ENCODE measurements at places on chromosomes 2 and 18.

GRCh38 chr18:63306249-63306648, 13.3 kb downstream of the BCL2 start:
- no peak for DNase-seq

GRCh38 chr2:84719434-84719833, 161.4 kb downstream of the TRABD2A start:
- DNase-seq = no peak

GRCh38 chr2:201546576-201546975, 95.0 kb downstream of the STRADB start:
- DNase-seq = no peak

- DNase-seq = no peak
Observed at GRCh38 chr2:185393091-185393490, 345.5 kb upstream of the FSIP2 start.

- DNase-seq = no peak
Observed at GRCh38 chr2:29253026-29253425, 137.8 kb downstream of the CLIP4 start.

DNA sequence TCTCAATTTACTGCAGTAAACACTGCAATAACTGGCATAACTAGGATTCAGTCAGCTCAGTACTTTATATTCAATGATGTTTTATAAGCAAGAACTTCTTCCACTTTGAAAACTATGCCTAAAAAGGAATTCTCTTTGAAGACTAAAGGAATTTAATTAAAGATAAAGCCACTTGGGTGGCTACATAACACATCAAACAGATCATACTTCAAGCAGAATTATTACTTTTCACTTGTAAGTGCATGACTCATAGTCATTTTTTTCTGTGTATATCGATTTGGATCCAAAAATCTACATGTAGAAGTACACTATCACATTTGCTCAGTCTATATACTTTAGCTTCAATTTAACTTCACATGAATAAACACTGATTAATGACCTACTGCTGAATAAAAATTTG, 4.0 kb downstream of the KANSL1L start:
- DNase-seq = peak; percentile 6

DNA sequence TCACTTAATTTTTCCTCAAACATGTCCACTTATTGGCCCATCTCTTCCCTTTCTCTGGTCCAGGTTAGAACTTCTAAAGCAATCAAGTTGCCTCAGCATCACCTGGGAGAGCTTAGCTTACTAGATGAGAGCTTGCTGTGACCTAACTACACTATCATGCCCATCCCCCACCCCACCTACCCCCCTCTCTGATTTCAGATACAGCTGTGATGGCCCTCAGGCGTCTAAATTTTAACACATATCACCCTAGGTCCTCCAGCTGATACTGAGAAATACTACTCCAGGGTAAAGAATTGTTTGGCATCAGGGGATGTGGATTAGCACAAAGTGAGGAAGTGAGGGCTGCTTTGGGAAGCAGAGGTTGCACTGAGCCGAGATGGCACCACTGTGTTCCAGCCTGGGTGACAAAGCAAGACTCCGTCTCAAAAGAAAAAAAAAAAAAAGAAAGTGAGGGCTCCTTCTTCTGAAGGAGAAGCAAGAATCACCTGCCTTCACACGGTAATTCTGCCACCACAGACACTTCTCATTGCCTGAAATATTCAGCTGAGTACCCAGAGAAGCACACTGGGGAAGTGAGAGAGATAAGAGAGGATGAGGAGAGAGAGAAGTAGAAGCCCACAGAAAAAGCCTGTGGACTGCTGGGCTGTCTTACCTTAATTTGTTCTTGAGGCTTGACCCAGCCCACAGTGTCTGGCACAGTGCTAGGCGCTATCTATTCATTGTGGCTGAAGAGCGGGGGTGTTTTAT, 263.4 kb downstream of the ASXL3 start:
- DNase-seq = no peak

- DNase-seq = no peak
Observed at GRCh38 chr2:188319838-188320237, 28.2 kb downstream of the GULP1 start.

DNA sequence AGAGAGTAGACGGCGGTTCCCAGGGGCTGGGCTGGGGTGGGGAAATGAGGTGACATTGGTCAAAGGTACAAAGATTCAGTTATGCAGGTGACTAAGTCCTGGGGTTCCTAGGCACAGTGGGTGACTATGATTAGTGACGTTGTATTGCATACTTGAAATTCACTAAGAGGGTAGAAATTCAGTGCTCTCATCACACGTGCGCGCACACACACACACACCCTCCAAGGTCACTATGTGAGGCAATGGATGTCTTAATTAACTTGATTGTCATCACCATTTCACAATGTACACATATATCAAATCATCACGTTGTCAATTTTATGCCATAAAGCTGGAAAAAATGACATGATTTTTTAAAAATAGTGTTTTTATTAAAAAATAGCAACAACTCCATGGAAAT, 92.9 kb upstream of the ALKAL2 start:
- DNase-seq = no peak

- DNase-seq = peak; percentile 84
Observed at GRCh38 chr2:64203131-64203857, 59.1 kb upstream of the PELI1 start.

GRCh38 chr2:6754419-6754818, 111.3 kb downstream of the CMPK2 start:
- no peak for DNase-seq

- DNase-seq = no peak
Observed at GRCh38 chr18:58227361-58227930, 183.4 kb downstream of the NEDD4L start.

- DNase-seq = no peak
Observed at GRCh38 chr2:13572466-13572865, 855.7 kb downstream of the TRIB2 start.

- no peak for DNase-seq
Observed at GRCh38 chr2:23360571-23361125, 24.3 kb upstream of the KLHL29 start.

GRCh38 chr2:42967959-42968674, 175.7 kb upstream of the HAAO start:
- DNase-seq = peak; percentile 71

DNA sequence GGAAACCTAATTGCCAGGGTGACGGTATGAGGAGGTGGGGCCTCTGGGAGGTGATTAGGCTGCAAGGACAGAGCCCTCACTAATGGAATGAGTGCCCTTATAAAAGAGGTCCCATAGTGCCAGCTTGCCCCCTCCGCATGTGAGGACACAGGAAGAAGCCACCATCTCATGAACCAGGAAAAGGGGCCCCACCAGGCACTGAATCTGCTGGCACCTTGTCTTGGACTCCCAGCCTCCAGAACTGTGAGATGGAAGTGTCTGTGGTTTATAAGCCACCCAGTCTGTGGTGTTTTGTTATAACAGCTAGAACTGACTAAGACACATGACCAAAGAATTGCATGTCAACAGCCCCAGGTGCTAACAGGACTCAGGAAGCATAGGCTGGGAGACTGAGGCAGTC, 214.3 kb downstream of the MGAT5 start:
- DNase-seq = no peak

DNA sequence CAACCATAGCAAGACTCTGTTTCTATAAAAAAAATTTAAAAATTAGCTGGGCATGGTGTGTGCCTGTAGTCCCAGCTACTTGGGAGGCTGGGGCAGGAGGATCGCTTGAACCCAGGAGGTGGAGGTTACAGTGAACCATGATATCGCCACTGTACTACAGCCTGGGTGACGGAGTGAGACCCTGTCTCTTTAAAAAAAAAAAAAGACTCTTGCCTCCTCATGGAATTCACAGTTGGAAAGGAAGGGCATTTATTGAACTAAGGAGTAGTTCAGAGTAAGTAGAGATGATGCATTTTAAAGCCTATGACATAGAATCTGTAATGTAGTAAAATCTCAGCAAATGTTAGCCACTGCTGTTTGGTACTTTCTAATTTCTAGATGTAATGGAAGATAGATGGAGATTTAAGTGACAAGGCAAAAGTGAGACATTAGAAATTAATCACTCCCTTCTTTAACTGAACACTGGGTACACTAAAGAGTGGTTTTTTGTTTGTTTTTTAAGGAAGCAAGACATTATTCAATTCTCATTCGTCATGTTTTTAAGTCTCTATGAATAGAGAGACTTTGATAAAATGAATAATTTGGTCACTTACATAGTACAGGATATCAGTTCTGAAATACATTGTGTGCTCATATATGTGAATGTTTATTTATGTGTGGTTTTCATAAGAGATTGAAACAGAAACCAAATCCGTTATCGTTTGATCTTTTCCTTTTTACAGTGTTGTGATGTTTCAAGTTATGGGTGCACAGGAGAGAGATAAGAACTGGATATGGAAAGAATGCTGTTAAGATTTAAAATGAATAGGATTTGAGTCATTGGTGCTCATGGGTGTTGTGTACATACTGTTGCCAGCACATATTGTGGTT, 186.1 kb upstream of the STON1 start:
- peak; percentile 60 for DNase-seq

DNA sequence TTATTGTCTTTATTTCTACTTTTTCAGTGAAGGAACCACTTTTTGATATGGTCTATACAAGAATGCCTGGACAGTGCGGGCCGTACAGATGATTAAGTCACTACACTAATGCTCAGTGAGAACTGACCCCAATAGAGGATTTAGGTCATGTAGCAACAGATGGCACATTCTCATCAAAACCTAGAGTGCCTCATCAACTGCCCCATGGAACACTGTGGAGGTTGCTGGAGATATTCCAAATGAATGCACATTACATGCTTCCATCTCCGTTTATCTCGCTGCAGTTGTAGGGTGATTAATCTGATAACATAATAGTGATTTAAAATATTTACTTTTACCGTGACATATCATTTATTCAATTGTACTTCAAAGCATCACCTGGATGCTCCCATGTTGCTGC, 41.8 kb upstream of the COPS8 start:
- no peak for DNase-seq

- DNase-seq = no peak
Observed at GRCh38 chr2:151664520-151664919, 69.8 kb downstream of the NEB start.

- DNase-seq = peak; percentile 74
Observed at GRCh38 chr2:207473049-207473930, 56.5 kb upstream of the CREB1 start.

DNA sequence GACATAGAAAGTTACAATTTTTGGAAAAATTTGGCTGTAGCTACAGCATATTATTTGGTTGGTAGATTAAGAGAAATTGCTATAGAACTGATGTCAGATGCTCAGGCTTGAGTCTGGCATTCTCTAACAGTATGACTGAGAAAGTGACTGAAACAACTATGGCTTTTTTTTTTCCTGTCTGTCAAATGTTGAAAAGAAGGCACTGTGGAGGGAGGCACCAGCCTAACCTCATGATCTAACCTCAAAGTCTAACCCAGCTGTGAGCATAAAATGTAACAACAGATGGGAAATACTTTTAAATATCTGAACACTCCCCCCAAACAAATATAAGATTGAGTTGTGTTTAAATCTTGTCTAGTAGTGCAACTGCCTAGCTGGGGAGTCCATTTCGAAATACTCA, 629.1 kb downstream of the LRP1B start:
- no peak for DNase-seq

DNA sequence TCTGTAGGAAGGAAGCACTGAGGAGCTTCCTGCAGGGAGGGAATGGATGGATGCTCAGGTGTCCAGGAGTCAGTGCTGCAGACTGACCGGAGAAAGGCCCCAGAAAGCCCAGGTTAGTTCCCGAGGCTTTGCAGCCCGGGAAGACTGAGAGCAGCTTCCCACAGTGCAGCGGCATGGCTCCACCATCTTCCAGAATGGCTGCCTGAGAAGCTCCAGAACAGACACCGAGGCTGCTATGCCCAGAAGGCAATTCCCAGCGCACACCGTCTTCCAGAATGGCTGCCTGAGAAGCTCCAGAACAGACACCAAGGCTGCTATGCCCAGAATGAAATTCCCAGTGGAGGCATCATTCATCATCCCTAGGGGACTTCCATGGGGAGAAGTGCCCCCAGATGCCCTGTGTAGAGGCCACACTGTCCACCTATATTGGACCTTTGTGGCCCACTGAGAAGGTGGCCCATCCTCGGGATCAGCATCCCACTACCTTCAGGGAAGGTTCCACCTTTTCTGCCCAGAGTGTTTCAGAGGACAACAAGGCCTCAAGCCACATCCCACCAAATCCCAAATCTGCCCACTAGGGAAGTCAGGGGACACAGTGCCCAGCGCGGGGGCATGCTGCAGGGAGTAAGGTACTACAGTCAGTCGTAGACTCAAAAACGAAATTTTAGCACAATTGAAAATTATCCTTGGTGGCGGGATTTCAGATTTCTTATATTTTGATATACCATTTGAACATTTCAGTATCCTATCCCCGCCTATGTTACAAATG, 80.5 kb downstream of the KCNF1 start:
- DNase-seq = no peak

GRCh38 chr2:147909178-147909577, 64.3 kb downstream of the ACVR2A start:
- no peak for DNase-seq

- DNase-seq = no peak
Observed at GRCh38 chr2:83017366-83018090, 1441.6 kb downstream of the SUCLG1 start.

- DNase-seq = peak; percentile 42
Observed at GRCh38 chr2:118577202-118577601, 270.2 kb downstream of the EN1 start.

DNA sequence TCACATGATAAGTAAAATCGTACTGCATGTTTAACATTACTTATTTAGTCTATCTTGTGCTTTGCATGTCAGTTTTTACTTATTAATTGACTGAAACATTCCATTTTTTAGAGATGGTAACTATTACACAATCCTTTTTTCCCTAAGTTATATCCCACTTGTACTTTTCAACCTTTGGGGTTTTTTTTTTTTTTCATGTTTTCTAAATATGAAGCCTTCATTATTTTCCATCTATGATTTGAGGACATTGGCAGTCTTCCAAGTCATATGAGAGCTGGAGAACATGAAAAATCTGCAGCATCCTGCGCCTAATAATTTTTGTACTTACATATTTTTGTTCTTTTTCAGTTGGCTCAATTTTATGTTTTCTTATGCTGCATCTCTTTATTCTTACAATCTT, 113.9 kb downstream of the MYO1B start:
- no peak for DNase-seq

DNA sequence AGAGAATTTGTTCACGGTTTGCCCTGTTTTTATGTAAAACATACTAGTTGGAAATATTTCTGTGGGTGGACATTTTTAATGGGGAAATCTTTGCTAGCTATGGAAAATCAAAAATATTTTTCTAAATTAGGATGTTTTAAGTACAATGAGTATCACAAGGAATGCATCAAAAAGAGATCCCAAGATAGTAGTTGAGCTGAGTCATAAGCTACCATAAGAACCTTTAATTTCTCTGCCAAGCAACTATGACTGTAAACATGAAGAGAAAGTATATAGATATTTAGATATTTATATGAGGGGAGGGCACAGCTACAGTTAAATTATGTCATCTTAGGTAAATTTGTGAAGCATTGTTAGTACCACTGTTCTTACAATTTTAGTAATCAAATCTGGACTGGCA, 646.2 kb downstream of the XIRP2 start:
- no peak for DNase-seq

All from umbilical cord (tissue), 2 donors.